Anterior cingulate cortex (tissue), 58 donors: ENCODE measurements at places on chromosomes 4 and X.

- no peak for DNase-seq
Observed at GRCh38 chr4:136651278-136651667, 881.0 kb downstream of the PCDH18 start.

- no peak for DNase-seq
Observed at GRCh38 chrX:39828971-39829370, 268.8 kb downstream of the BCOR start.

- no peak for DNase-seq
Observed at GRCh38 chr4:78518561-78518960, 33.0 kb upstream of the ANXA3 start.

DNA sequence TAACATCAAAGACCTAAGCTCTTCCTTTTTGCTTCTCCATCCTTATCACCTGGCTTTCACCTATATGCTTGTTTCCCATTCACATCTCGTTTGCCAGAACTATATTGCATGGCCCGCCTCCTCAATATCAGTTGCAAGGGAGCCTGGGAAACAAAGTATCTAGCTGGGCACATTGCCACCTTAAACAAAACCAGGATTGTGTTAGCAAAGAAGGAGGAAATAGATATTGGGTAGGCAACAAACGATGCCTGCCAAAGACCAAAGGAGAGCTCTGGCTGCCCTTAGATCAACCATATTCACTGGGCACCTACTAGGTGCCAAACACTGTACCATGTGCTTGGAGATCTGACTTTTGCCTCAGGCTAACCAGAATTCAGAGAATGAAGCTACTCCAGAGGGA lies 107.5 kb downstream of the GRIA3 start:
- DNase-seq = no peak

- DNase-seq = no peak
Observed at GRCh38 chrX:40272141-40272540, 174.4 kb upstream of the BCOR start.

DNA sequence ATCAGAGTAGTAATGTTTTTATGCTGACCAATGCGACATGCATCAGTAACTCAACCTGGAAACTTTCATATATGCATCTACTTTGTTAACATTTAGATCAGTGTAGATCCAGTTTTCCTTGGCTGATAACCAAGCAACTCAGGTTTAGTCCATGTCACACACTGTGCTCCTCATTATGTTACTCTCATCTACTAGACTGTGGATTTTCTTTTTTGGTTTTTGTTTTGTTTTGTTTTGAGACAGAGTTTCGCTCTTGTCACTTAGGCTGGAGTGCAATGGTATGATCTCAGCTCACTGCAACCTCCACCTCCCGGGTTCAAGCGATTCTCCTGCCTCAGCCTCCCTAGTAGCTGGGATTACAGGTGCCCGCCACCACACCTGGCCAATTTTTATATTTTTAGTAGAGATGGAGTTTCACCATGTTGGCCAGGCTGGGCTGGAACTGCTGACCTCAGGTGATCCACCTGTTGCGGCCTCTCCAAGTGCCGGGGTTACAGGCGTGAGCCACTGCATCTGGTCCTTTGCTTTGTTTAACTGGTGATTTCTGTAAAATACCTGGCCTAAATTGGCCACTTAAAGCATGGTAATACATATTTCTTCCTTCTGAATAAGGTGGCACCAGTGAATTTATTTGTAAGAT lies 48.6 kb downstream of the SMARCAD1 start:
- no peak for DNase-seq

- no peak for DNase-seq
Observed at GRCh38 chr4:86631166-86631565, 37.1 kb downstream of the PTPN13 start.

GRCh38 chr4:182413550-182413949 lies 170.3 kb downstream of the TENM3 start:
- no peak for DNase-seq

DNA sequence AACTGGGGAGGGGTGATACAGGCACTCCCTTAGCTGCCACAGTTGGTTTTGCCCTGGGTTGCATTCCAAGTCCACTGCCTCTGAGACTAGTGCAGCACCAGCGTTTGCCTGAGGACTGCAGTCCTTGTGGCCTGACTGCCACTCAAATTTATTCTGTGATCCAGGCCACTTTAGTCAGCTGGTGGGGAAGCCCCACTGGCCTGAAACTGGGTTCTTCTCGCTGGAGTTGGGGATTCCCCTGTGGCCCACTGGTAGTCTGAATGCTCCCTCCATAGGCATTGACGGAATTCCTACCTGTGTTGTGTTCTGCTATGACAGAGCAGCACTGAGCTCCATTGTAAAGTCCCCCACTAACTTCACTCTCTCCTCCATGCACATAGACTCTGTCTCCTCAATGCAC lies 63.8 kb downstream of the PTPN13 start:
- no peak for DNase-seq

- DNase-seq = no peak
Observed at GRCh38 chrX:22196149-22196548, 76.6 kb upstream of the CBLL2 start.

GRCh38 chr4:7647600-7648543 lies 213.1 kb upstream of the PSAPL1 start:
- no peak for DNase-seq
